ENCODE measurements at places on chromosomes 4 and X.

DNA sequence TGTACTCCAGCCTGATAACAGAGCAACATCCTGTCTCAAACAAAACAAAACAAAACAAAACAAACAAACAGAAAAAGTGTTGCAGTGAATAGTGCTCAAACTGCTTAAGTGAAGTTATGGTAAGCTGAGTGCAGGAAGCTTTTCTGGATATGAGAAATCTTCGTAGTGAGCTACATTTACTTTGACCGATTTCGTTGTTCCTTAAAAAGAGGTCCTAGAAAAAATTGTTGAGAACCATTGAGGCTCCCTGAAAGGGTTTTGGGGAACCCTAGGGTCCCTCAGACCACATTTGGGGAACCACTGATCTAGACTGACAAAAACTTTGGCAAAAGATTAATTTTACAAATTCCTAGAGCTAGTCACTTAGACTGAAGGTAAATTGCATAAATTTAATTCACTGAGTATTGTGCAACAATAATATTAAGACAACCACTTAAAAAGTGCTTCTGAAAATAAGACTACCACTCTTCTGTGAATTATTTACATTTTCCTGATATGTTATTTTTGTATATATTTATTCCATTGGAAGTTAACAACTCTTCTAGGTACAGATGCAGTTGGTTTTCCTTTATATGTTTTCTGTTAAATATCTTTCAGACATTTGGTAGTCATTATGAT lies 149.6 kb downstream of the FHIP1A start:
- DNase-seq = no peak

DNA sequence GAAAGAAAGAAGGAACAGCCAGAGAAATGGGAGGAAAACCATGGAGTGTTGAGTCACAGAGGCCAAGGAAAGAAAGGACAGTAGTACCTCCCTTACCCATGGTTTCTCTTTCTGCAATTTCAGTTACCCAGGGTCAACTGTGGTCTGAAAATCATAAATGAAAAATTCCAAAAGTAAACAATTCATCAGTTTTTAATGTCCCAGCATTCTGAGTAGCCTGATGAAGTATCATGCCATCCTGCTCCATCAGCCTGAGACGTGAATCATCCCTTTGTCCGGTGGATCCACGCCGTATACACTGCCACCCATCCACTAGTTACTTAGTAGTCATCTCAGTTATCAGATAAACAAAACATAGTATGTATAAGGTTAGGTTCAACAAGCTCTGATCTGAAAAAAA lies 114.2 kb downstream of the COMMD8 start:
- DNase-seq = no peak

DNA sequence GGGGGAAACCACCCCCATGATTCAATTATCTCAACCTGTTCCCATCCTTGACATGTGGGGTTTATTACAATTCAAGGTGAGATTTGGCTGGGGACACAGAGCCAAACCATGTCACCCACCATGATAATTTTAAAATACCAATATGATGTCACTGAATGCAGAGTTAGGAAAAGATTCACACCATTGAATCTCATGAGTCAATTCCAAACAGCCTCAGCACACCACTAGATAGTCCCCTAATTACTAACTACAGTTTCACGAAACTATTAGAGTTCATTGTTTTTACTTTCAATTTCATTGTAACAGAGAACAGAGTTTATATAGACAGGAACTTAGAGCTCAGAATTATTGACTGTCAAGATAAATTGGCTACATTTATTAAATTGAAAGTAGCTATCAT lies 410.2 kb downstream of the FAM47A start:
- no peak for DNase-seq

GRCh38 chr4:138959097-138959815 lies 56.3 kb upstream of the NOCT start:
- DNase-seq = no peak

- DNase-seq = no peak
Measured at GRCh38 chr4:18404642-18405041, 383.1 kb upstream of the LCORL start.

GRCh38 chrX:12814420-12814819 lies 23.2 kb downstream of the PRPS2 start:
- DNase-seq = peak; percentile 14

GRCh38 chr4:24024605-24025004 lies 134.8 kb upstream of the PPARGC1A start:
- DNase-seq = no peak

- DNase-seq = no peak
Measured at GRCh38 chr4:132396636-132397035, 752.5 kb upstream of the PCDH10 start.

- DNase-seq = no peak
Measured at GRCh38 chrX:46461660-46462191, 83.5 kb downstream of the ZNF674 start.

DNA sequence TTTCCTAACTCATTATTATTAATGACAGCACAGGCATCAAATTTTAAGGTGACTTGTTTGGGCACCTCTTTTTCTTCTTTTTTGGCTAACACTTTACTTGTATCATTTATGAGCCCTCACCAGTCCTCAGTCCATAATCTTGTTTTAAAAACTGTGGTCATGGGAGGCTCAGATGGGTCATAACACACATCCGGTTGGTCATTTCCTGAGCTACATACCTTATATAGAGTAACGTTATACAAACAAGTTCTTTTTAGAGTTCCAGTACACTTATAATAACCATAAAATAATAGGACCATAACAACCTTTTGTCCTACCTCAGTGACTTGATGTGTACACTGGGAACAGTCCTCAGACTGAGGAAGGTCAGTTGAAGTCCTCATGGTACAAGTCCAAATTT lies 21.1 kb upstream of the PLS3 start:
- no peak for DNase-seq

DNA sequence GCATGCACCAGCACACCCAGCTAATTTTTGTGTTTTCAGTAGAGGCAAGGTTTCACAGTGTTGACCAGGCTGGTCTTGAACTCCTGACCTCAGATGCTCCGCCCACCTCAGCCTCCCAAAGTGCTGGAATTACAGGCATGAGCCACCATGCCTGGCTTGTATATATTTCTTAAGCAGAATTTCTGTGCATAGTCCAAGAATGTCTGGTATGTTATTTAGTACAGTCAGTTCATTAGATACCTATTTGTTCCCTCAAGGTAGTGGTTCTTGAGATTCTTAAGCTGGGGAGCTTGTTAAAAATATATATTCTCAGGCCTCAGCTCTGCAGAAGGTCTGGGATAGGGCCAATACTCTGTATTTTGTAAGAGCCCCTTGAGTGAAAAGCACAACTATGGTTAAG lies 4.6 kb upstream of the SERTM2 start:
- DNase-seq = no peak

DNA sequence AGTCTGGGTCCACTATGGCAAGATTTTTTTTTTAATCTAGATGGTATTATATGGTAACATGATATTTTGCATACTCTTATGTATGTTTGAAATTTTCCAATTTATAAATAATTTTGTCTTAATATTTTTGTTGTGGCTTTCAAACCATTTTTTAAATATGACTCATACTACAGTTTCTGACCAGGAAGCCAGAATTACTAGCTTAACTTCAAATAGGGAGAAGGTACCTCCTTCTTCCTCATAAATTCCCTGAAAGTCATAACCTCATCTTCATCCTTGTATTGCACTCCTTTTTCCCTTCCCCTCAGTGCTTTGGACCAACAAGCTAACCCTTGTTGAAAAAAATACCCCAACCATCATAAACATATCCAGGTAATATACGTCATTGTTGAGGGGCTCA lies 21.6 kb downstream of the ARAP2 start:
- no peak for DNase-seq

GRCh38 chrX:123685232-123685631 lies 47.6 kb downstream of the THOC2 start:
- no peak for DNase-seq

GRCh38 chr4:75985116-75985515 lies 5.6 kb downstream of the SDAD1 start:
- no peak for DNase-seq

GRCh38 chrX:107204068-107204605 lies 2.1 kb downstream of the NUP62CL start:
- no peak for DNase-seq

DNA sequence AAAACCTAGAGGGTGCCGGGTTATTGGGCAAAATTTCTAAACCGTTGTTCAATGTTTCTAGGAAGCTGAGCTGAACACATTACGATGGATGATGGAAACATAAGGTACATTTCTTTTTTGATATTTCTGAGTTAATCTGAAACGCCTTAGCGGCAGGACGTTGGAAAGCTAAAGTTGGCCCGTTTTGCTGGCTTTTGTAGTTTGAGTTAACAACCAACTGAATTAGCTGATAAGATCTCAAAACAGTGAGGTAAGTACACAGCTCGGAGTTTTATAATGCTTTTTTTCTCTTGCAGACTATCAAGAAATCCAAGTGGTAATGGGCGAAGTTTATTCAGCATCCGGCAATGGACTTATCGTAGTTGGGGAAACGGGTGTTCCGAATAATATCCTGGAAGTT lies 73.5 kb downstream of the PRSS12 start:
- no peak for DNase-seq

- no peak for DNase-seq
Measured at GRCh38 chr4:184288451-184289178, 70.9 kb upstream of the ENPP6 start.

- no peak for DNase-seq
Measured at GRCh38 chrX:19334945-19335626, 8.6 kb upstream of the PDHA1 start.

DNA sequence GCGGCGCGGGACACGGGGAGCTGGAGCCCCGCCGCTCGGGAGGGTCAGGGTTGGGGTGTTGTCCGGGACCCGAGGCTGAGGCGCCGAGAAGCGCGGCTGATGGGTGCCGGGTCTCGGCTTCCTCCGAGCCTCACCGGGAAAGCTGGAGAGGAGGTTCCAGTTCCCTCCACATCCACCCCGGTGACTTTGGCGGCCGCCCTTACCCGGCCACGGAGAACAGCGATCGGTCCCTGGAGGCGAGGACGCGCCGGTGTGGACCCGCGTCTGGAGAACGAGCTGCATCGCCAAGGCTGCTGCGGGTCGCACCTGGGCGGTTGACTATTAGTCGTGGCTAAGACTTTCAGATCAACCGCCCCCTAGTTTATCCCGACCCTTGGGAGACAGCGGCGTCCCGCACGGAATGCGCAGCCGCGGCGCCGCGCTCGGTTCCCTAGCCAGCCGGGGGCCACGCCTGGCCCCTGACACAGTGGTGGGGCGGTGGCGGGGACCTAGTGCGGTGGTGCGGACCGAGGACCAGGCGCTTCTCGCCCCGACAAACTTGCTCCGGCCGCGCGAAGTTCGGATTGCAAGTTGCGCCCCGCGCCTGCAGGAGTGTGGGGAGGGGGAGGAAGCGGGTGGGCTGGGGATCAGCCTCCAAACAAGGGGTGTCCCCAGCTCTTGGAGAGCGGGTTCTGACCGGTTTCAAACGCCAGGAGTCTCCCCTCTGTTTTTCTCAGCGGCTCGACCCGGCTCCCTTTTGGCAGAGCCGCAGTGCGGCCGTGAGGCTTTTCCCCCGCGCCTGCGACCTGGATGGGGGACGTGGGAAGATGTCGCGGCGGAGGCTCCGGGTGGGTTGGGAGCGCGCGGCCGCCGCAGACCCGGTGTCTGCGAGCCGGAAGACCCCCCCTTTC lies 568 bp downstream of the FHDC1 start:
- no peak for DNase-seq

GRCh38 chrX:48676893-48677270 lies 6.7 kb upstream of the WAS start:
- DNase-seq = no peak

GRCh38 chr4:183350317-183351071 lies 28.3 kb upstream of the CLDN24 start:
- no peak for DNase-seq

- no peak for DNase-seq
Measured at GRCh38 chr4:146900295-146900694, 45.4 kb downstream of the TTC29 start.

Measured in effector CD4-positive, alpha-beta T cell (primary cell).